ENCODE measurements at places on chromosomes 12 and 14.

- DNase-seq = no peak
Observed at GRCh38 chr12:30308010-30308717, 387.5 kb downstream of the IPO8 start.

GRCh38 chr12:43740511-43741100 is 18.0 kb downstream of the PUS7L start:
- no peak for DNase-seq

DNA sequence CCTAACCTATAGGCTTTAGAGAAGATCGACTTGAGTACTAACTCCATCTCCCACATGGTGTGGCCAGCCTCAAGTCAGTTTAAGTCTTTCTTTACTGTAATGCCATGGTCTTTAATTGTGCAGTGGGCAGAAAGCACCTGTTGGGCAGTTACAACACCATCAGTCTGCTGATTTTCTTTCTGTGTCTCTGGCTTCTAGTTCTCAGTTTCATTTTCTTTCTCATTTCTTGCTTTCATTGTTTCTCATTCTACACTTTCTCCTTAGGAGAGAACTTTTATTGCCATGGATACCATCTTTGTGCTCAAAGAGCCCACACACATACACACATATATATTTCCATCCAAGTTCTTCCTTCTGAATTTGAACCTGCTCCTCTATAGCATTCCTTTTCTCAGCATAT is 96.1 kb upstream of the SLC16A7 start:
- no peak for DNase-seq

- no peak for DNase-seq
Observed at GRCh38 chr12:67428431-67428830, 159.3 kb downstream of the CAND1 start.

GRCh38 chr14:77094672-77095284 is 3.3 kb upstream of the CIPC start:
- peak; percentile 62 for DNase-seq

GRCh38 chr12:94930216-94930654 is 73.3 kb downstream of the NDUFA12 start:
- DNase-seq = no peak

DNA sequence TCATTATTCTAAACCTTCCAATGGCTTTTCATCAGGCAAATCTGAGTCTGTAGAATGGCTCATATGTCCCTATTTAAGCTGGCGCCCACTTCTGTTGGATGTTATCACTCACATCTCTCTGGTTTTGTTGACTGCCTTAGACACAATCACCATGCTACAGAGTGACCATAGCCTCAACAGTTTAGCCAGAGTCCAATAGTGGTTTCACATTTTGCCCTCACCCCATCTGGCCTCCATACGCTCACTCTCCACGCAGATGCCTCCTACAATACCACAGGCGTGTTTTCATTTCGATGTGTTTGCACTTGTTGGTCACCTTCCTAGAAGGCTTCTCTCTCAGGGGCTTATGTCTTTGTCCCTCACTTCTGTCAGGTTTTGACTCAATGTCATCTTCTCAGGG is 3.4 kb downstream of the KLRB1 start:
- no peak for DNase-seq

DNA sequence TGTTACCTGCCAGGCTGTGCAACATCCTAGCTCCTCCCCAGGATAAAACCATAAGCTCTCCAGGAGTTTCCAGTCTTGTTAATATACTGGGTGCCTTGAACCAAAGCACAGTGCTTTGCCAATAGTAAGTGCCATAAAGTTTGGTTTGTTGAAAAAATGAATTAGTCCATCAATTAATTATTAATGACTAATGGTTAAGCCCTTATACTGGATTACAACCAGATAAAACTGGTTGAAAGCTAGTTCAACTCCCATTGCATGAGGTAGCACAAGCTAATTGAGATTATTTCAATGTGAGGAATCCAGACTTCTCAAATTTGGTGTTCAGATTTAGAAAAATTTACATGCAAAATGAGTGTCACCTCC is 1.6 kb upstream of the KRT3 start:
- DNase-seq = no peak

DNA sequence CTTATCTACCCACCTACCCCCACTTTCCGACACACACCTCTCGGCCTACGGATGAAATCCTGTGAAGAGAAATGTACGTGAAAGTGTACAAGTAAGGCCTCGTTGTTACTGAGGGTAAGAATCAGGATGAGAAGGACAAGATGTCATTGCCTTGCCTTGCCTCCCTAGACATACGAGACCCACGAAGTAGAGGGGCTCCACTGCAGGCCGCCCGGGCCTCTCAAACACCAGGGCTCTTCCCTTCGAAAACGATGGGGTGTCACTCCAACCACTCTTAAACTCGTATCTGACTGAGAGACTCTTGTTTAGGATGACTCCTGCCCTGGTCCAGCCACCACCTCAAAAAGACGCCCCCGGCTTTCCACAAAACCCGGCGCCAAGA is 498 bp downstream of the RACGAP1 start:
- DNase-seq = no peak

GRCh38 chr12:89573051-89573810 is 47.4 kb upstream of the POC1B start:
- no peak for DNase-seq

GRCh38 chr12:107318556-107318805 is 225.1 kb upstream of the CRY1 start:
- no peak for DNase-seq

GRCh38 chr12:123319273-123319672 is 45.4 kb downstream of the SBNO1 start:
- no peak for DNase-seq

DNA sequence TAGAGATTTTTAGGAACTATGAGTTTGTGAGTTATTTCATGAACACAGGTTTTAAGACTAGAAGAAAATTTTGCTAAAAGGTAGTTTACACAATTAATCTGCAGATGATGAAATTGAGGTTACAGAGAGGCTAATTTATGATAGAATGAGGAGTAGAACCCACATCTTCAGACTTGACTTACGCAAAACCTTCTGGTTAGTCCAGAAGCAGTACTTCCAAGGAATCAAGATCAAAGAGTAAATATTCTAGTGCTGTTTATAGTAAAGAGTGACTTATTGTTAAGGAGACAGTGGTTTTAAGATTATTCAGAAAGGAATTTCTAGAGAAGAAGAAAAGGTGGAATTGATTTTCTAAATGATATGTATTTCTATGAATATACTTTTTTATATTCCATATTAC is 10.6 kb upstream of the KITLG start:
- DNase-seq = no peak

- DNase-seq = no peak
Observed at GRCh38 chr12:43044241-43044640, 454.7 kb upstream of the PRICKLE1 start.

GRCh38 chr12:103177639-103178255 is 220.3 kb downstream of the ASCL1 start:
- no peak for DNase-seq

- no peak for DNase-seq
Observed at GRCh38 chr14:64326502-64326901, 32.3 kb upstream of the ESR2 start.

DNA sequence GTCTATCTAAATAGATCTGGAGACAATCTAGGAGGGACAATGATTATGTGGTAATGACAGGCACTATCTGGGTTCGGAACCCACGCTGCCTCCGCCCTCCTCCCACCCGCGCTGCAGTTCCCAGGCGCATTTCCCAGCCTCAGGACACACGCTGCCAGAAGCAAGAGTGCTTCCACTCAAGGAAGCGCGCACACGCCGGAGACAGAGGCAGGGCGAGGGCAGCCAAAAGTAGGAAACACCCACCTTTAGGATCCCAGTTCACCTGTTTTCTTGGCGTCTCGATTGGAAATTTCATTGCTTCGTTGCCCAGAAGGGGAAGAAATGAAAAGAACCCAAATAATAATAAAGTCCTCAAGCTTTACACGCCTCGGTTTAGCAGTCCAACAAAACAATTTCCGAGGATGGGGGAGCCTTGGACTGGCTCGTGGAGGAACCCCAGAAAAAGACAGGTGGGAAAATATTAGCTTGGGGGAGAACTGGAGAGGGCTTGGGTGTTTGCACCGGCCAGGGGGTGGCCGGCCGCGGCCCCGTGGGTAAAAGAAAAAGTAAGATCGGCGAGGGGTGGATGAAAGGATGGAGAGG is 474 bp downstream of the KCNK10 start:
- DNase-seq = no peak

DNA sequence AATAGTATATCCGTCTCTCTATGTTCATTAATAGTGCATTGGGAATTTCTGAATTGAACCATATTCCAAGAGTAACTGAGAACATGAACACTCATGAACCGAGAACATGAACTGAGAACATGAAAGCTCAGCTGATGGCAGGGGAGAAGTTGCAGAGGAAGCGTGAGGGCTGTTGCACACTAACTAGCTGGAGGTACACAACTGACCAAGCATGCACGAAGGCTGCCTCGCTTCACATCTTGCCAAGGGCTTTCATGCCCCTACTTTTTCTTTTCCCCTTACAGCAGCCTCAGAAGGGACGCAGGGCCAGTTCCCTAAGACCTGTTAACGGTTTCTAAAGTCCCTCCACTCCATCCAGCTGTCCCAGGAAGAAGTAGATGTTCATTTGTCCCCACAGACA is 4.3 kb downstream of the RNASE1 start:
- no peak for DNase-seq

GRCh38 chr12:6834873-6835272 is 5.9 kb upstream of the GNB3 start:
- no peak for DNase-seq

GRCh38 chr14:65943150-65943549 is 530.6 kb downstream of the FUT8 start:
- DNase-seq = no peak

DNA sequence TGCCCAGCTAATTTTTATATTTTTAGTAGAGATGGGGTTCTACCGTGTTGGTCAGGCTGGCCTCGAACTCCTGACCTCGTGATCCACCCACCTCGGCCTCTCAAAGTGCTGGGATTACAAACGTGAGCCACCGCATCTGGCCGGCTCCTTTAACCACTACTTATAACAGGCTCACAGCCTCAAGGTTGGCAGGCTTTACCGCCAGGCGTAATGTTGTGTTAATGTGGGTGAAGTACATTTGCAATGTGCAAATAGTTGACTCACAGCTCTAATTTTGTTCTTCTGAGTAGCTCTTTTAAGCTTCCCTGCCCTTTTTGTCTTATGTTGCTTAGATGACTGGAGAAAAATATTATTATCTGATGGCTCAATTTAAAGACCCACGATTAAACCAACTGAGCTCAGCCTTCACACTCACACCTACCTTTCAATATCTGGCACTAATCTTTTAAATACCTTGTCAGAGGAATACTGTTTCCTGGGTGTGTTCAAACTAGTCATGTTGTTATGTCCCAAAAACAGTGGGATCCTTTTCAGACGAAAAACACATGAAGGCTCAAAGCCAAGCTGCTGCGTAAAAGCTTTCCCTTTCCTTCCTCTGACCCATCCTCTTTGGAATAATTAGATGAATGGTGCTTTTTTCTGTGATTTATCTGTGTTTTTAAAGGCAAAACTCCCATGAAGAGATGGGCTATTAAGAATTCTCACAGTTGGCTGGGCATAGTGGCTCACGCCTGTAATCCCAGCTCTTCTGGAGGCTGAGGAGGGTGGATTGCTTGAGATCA is 57.2 kb upstream of the USP44 start:
- peak; percentile 62 for DNase-seq

DNA sequence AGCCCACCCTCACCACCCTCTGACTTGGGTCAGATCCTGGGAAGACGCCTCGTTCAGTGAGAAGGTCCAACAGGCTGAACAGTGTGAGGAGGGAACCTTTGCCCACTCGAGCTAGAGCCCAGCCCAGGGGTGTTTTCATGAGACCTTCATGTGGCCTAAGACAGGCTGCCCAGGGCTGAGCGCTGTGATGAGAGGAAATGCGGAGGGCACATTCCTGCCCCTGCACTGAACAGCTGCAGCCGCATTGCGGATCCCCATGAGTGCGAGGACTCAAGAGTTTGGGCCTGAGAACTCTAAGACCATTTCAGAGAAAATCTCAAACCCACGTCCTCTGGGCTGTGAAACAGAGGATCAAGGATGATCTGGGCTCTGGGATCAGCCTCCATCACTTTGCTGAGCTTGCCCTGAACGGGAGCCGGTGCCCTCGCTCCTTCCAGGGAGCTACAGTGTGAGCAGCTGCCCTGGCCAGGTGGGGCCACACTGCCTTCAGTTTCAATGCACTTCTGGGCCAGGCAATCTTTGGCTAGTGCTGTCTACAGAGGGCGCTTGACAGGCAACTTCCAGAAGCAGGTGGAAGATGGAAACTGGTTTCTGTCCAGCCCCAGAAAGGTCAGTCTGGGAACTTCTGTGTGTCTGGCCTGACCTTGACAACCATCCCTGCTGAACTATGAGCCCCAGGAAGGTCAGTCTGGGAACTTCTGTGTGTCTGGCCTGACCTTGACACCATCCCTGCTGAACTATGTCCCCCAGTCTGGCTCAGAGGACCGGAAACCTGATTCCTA is 43.5 kb upstream of the P2RX7 start:
- no peak for DNase-seq

GRCh38 chr12:59698600-59698999 is 102.8 kb downstream of the SLC16A7 start:
- DNase-seq = no peak

DNA sequence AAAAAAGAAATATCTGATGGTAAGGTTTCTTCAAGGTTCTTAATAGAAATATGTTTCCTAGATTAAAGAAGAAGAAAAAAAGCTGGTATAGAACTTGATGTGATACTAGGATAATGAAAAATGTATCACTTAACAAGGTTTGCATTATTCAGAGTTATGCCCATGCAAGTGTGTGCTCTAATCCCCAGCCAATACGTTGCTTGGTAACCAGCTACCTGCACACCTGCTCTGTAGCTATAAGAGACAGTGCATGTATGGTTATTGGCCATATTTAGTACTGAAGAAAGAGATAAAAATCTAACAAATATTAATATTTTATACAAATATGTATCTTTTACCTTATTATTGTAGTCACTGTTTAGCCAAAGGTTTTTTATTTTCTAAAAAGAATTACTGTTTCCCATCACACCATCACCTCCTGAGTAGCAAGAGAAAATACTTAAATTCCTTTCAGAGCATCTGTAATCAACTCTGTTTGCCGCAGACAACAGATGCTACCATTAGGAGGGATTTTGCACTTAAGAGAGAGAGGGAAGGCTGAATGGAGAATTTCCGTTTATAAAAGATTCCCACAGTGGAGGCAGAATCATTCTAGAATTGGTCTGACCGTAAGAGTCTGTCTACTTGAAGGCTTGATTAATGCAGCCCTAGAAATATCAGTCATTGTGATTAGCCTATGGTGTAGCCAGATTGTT is 115.6 kb downstream of the NEDD1 start:
- peak; percentile 50 for DNase-seq

GRCh38 chr12:43835264-43835655 is 621 bp upstream of the TMEM117 start:
- DNase-seq = no peak

DNA sequence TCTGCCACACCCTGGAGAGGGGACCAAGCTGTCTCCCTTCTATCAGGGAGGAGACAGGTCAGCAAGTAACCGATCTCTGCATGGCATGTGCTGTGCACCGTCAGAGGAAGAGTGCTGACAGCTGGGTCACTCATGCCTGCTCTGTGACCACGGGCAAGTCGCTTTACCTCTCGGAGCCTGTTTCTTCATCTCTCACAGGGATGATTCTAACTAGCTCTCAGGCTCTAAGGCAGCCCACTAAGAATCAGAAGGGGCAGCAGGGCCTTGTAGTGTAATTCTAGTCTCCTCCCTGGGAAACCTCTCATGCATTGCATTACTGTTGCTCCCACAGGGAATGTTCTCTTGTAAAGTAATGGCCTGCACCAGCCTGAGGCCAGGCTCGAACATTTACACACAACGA is 11.9 kb downstream of the CD9 start:
- no peak for DNase-seq
